ENCODE measurements at places on chromosomes 2 and 18.

DNA sequence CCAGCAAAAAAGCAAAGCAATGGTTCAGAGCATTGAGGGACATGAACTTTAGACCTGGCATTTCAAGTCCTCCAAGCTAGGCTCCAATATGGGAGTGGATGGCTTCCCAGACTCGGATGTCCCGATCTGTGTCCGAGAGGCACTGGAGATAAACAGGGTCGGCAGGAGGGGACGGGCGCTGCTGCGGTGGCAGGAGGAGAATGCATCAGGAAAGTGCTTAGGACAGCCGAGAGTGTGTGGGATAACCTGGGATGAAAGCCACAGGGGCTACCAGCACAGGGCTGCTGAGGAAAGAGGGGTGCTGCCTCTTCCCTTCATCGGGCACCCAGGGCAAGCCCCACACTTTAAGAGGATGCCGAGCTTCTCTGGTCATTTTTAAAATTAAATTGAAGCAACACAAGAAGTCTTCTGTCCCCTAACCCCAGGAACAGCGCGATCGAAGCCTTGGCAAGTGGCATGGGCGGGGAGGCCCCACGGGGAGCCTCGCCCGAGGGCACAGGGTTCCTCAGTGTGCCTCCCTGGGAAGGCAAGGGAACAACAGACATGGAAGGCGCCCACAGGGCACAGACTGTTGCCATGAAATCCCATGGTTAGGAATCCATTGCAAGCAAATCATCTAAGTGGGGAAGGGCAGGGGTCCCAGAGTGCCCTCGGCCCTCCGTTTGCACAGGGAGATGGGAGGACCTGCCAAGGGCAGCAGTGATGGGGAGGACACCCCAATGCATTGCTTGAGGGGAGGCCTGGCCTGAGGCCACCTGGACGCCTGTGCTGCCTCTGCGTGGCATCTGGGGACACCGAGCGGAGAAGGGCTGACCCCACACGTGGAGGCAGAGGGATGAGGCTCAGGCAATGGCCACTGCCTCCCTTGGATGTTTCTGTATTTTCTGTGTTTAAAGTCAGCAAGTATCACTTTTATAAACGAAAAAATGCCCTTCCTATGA is 78.5 kb upstream of the GPC1 start:
- no peak for DNase-seq

- DNase-seq: no peak
Measured at GRCh38 chr18:31791817-31792579, 31.3 kb upstream of the SLC25A52 start.

- no peak for DNase-seq
Measured at GRCh38 chr18:3903337-3903736, 453.4 kb downstream of the TGIF1 start.

GRCh38 chr18:26429535-26430226 is 118.7 kb downstream of the KCTD1 start:
- DNase-seq: peak; percentile 16

GRCh38 chr18:57696271-57696670 is 74.6 kb upstream of the NARS1 start:
- DNase-seq: no peak
